Ovary (tissue), 10 donors: ENCODE measurements at places on chromosomes 6 and 20.

DNA sequence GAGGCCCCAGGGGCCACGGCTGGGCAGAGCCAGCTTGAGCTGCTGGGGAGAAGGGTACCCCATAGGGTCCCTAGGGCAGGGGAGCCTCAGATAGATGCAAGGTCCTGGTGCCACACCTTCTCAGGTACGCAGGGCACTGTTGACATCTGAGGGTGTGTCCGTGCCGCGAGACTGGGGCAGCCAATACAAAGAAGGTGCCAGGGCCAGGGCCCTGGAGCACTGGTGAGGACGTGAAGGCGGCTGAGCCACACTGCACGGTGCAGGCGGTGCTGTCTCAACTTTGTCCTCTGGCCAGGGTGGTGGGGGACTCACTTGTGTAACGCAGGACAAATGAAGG, 649 bp upstream of the LRRC73 start:
- no peak for DNase-seq

GRCh38 chr20:35305682-35306556, 13.7 kb upstream of the FAM83C start:
- DNase-seq, result no peak

GRCh38 chr6:26226579-26226967, 138.4 kb upstream of the BTN3A2 start:
- no peak for DNase-seq

GRCh38 chr6:22098601-22099031, 198.2 kb downstream of the PRL start:
- no peak for DNase-seq

DNA sequence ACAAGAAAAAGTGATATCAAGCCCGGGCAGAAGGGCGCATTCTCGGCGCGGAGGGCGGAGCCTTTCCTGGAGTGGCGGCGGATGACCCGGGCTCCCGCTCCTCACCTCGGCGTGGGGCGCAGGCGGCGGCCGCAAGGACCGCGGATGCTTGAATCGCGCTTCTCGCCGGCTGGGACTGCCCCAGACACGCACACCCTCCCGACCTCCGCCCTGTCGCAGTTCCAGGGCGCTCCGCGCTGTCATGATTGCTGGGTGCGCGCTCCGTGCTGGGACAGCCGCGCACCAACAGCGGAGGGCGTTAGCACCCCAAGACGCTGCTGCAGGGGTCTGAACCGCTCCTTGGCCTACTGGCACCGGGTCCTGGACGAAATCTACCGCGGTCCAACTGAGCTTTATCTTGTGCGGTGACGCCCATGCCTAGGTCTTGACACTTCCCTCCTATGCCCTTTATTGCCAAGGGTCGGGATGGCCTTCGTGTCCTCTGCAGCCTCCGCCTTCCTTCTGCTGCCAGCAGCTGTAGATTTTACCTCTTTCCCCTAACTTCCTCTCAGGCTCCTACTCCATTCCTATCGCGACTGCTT, 43.3 kb downstream of the IRAK1BP1 start:
- DNase-seq, result no peak

DNA sequence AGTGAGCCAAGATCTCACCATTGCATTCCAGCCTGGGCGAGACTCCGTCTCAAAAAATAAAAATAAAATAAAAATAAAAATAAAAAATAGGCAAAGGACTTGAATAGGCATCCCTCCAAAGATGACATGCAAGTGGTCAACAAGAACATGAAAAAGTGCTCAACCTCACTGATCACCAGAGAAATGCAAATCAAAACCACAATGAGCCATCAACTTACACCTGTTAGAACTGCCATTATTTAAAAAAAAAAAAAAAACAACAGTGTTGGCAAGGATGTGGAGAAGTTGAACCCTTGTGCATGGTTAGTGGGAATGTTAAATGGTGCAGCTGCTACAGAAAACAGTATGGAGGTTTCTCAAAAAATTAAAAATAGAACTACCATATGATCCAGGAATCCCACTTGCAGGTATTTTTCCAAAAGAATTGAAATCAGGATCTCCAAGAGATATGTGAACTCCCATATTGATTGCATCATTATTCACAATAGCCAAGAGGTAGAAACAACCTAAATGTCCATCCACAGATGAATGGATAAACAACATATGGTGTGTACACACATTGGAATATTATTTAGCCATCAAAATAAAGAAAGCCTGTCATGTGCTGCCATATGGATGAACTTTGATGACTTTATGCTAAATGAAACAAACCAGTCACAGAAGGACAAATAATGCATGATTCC, 2.8 kb downstream of the C20orf203 start:
- DNase-seq, result no peak

DNA sequence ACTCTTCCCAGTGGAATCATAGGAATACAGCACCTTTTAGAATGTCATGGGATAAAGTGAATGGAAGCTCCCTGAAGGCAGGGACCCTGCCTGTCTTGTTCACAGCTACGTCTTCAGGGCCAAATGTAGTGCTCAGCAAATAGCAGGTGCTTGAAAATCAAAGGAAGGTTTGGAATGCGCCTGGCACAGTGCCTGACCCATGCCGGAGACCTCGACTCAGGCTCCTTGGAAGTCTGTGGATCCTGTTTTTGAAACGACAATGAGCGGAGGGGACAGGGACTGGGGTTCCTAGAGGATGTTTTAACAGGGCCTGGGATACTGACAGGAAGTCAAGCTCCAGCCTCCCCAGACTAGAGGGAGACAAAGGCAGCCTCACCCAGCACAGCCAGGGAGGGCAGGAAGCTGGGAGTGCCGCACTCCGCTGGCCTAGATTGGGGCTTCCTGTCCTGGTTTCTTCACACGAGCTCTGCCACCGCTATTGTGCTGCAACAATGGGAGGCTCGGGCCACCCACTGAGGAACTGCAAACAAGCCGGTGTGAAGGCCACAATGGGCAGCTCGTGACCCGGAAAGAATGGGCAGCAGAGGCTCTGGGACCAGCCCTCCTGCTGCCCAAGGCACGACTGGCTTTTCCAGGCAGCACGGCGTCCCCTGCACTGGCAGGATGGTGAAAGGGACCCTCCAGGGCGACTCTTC, 76.7 kb downstream of the PREX1 start:
- no peak for DNase-seq

- DNase-seq, result no peak
Measured at GRCh38 chr20:2626853-2627541, 25.4 kb upstream of the NOP56 start.

GRCh38 chr6:37936906-37937305, 117.4 kb downstream of the ZFAND3 start:
- DNase-seq, result no peak

DNA sequence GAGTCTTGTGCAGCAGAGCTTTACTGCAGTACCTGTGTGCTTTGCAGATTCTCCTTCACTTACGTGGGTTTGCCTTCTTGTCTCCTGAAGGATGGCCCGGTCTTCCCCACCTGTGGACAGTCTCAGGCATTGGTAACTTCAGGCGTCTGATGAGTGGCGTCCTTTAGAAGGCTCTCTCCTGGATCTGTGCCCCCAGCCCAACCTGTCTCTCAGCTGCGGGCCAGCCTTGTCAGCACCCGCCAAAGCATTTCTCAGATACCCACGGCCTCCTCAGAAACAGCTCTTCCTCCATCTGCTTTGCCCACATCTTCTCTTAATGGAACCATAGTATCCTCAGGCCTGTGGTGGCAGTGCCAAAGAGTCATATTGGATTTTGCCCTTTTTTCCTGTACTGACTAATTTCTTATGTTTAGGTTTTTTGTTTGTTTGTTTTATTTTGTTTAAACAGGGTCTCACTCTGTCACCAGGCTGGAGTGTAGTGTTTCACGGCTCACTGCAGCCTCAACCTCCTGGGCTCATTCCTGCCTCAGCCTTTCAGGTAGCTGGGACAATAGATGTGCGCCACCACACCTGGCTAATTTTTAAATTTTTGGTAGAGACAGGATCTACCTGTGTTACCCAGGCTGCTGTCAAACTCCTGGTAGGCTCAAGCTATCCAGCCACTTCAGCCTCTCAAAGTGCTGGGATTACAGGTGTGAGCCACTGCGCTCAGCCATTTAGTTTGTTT, 96.6 kb downstream of the ARID1B start:
- no peak for DNase-seq

DNA sequence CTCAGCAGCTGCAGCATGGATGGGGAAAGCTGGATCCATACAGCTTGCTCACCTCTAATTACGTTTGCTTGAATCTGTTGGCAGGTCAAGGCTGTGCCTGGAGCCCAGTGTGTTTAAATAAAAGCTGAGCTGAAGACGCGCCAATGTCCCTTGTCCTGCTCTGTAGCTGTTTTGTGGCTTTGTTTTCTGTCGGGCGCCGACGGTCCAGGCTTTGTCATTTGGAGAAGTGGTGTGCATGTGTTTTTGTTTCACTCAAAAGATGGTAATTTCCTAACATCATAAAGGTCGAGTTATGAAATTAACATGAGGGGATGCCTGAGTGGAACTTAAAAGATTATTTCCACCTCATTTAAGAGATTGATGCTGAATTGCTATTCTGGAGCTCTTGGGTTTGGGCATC, 107.6 kb downstream of the SLC24A3 start:
- no peak for DNase-seq

DNA sequence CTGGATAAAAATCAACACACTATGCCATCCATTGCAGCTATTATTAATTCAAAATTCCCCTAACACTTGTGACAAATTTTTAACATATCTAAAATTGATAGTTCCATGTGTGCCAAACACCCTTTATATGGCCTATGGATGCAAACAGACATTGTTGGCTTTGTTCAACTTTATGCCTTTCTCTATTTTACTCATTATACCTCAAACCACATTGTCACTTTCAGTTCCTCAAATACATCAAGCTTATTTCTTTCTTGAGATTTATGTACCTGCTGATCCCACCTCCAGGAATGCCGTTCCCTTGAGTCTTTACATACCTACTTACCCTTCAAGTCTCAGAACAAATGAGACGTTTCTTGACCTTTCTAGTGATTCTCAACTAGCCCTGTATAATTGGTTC, 193.5 kb upstream of the PLN start:
- DNase-seq, result no peak

GRCh38 chr6:43948527-43949485, 178.4 kb downstream of the MRPL14 start:
- DNase-seq, result no peak
